NCI-H446 (cell line): ENCODE measurements at places on chromosomes 7 and 10.

DNA sequence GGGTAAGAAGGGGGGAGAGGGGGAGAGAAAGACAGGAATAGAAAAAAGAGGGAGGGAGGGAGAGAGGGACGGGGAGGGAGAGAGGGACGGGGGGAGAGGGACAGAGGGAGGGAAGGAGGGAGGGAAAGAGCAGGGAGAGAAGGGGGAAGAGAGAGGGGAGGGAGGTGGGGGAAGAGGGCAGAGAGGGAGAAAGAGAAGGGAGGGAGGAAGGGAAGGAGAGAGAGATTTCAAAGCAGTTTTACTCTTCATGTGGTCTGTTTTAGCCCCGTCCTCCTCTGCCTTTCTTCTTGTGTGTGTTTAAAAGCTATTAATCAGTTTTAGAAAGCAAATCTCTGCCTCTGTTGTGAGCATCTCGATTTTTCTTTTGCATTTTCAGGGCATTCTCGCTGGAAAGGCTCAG is 237.0 kb downstream of the WDR37 start:
- DNase-seq, result no peak

DNA sequence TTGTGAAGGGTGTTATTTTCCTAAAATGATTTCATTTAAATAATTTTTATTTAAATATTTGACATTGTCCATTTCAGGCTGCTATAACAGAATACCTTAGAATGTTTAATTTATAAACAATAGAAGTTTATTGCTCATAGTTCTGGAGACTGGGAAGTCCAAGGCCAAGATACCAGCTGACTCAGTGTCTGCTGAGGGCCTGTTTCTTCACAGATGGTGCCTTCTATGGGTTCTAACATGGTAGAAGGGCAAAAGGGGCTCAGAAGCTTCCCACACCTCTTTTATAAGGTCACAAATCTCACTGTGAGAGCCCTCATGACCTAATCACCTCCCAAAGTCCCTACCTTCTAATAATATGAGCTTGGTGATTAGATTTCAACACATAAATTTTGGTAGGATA is 50.7 kb downstream of the MTURN start:
- no peak for DNase-seq

DNA sequence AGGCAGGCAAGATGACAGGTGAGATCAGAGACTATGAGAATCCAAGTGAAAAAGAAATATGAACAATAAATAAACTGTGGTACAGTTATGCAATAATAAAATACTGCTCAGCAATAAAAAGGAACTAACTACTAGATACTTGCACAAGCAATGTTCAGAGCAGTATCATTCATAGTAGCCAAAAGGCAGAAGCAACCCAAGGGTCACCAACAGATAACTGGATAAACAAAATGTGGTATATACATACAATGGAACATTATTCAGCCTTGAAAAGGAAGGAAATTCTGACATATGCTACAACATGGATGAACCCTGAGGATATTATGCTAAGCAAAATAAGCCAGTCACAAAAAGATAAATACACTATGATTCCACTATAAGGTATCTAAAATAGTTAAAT is 76.9 kb upstream of the KCNIP2 start:
- no peak for DNase-seq

DNA sequence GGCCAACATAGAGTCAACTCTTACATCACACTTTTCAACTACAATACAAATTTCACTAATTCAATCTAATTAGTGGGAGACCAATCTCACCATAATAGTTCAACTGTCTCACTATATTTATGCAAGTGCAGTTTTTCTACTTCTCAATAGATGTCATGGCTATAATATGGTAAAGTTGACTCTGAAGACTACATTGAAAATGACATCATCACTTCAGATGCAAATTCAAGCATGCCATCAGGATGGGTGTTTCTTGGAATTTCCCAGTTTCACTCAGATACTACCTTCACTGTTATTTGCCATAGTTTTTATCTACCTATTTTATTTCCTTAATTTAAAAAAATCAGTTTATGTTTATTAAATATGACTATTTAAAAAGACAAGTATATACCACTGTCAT is 67.1 kb downstream of the ABLIM1 start:
- no peak for DNase-seq

DNA sequence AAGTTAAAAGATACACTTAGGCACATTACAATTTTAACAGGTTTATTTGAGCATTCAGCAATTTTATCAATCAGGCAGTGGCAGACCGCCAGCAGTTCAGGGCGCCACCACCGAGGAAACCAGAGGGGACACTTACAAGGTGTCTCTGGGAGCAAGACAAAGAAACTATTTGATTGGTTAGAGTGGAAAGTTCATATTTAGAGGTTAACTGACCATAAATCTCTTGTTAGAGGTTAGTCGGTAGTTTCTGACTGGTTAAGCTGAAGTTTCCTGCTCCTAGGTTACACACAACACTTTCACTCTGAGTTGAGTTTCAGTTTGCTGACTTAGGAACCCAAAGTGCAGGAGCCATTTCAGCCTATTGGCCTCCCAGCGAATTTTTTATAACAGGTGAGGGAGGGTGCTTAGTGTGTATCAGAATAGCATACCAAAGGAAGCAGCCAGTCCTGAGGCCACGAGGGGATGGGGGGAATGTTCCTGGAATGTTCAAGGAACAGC is 10.8 kb upstream of the PVRIG start:
- DNase-seq, result no peak

- DNase-seq, result no peak
Measured at GRCh38 chr7:39446546-39446945, 119.7 kb upstream of the YAE1 start.
